ENCODE measurements at places on chromosomes 12 and 14.

- DNase-seq = no peak
Measured at GRCh38 chr14:52283099-52283498, 15.6 kb downstream of the PTGDR start.

- no peak for DNase-seq
Measured at GRCh38 chr12:17148706-17149105, 542.7 kb upstream of the LMO3 start.

DNA sequence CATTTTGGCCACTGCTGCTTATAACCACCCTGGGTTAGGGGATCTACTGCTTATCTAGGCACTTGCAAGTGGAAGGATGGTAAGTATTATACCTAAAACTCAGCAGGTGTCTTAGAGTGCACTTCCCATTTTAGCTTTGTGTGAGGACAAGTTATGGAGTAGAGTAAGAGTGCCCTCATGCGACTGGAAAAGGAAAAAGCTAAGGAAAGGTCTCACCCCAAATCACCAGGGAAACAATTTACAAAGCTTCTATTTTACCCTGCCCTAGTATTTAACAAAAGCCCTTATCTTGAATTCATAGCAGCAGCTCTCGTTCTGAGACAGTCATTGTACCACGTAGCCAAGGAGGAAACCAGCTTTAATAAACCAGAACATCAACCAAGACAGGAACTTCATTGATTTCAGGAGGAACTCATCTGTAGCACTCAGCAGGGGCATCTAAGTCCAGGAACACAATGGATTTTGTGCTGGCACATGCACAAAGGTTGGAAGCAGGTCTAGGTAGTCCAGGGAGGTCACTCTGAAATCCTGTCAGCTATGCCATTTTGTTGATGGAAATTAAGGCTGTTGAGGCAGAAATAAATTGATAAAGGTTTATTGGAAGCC lies 2.9 kb downstream of the RDH12 start:
- DNase-seq = peak; percentile 66

- no peak for DNase-seq
Measured at GRCh38 chr12:116616536-116617248, 57.5 kb downstream of the MAP1LC3B2 start.

GRCh38 chr14:100052819-100053218 lies 12.4 kb upstream of the EVL start:
- no peak for DNase-seq

DNA sequence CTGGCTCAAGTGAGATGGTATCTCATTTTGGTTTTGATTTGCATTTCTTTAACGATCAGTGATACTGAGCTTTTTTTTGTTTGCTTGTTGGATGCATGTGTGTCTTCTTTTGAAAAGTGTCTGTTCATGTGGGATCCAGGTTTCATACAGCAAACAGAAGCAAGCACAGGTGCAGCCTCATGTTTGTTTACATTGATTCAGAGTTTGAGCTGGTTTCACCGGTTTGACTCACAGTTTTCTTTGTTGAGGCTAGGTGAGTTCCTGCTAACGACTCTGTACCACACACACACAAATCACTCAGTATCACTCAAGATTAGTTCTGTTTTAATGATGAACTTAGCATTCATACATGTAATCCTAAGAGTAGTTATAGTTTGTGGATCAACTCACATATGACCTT lies 3.7 kb downstream of the OR10G2 start:
- DNase-seq = no peak

- DNase-seq = no peak
Measured at GRCh38 chr12:112979041-112979680, 842 bp downstream of the OAS2 start.

- no peak for DNase-seq
Measured at GRCh38 chr12:117889098-117889497, 79.7 kb downstream of the KSR2 start.

- DNase-seq = no peak
Measured at GRCh38 chr14:63193236-63193635, 11.0 kb upstream of the RHOJ start.

- no peak for DNase-seq
Measured at GRCh38 chr14:104371031-104371430, 208.5 kb upstream of the C14orf180 start.

GRCh38 chr14:58297412-58297761 lies 968 bp upstream of the ARID4A start:
- no peak for DNase-seq

DNA sequence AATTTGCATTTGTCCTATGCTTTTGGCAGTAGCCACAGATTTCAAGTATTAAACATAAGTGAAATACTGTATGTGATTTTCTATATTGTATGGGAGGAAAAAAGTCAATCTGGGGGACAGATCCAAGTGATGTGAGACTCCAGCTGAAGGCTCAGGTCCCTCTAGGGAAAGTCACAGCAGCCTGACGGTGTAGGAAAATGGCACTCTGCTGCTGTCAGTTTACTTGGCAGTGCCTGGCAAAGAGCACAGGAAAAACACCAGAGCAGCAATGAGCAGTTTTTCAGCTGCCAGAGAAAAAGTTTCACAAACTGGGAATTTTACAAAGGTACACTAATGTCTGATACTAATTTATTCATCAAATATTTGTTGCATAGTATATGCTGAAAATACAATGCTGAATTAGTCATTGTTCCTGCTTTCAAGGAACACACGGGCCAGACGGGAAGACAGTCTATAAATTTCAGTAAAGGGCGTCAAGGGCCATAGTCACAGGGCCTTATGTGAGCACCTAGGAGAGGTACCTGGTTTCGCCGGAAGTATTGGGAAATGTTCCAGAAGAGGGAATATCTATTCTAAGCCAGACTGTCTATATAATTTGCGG lies 66.2 kb upstream of the SLC38A2 start:
- DNase-seq = no peak

GRCh38 chr12:131862084-131862441 lies 32.4 kb upstream of the ULK1 start:
- DNase-seq = no peak

DNA sequence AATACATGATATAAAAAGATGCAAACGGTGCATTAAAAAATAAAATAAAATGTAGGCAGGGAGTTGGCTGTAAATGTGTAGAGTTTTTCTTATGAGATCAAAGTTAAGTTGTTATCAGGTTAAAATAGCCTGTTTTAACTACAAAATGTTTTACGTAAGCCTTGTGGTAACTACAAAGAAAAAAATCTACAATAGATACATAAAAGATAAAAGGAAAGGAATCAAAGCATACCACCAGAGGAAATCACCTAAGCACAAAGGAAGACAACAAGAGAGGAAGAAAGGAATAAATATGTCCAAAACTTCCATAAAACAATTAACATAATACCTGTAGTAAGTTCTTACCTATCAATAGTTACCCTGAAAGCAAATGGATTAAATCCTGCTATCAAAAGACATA lies 12.2 kb downstream of the NELL2 start:
- DNase-seq = no peak

- no peak for DNase-seq
Measured at GRCh38 chr12:75271576-75271975, 58.5 kb downstream of the CAPS2 start.

DNA sequence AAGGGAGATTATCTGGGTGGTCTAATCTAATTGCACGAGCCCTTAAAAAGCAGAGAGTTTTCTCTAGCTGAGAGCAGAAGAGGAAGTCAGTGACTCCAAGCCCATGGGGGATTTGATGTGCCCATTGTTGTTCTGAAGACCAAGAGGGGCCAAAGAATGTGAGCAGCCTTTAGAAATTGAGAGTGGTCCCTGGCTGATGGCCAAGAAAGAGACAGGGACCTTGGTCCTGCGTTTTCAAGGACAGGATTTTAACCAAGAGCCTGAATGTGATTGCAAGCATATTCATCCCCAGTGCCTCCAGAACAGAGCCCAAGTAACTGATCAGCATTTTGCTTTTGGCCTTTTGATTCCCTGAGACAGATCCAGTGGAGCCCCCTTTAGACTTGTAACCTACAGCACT lies 1353.9 kb downstream of the AACS start:
- DNase-seq = no peak

- DNase-seq = no peak
Measured at GRCh38 chr12:30774599-30774998, 19.8 kb upstream of the CAPRIN2 start.

GRCh38 chr12:74381958-74382357 lies 155.7 kb upstream of the ATXN7L3B start:
- no peak for DNase-seq

GRCh38 chr12:124764451-124764850 lies 99.2 kb downstream of the SCARB1 start:
- DNase-seq = peak; percentile 59

GRCh38 chr12:43636725-43637463 lies 84.9 kb upstream of the ADAMTS20 start:
- no peak for DNase-seq

DNA sequence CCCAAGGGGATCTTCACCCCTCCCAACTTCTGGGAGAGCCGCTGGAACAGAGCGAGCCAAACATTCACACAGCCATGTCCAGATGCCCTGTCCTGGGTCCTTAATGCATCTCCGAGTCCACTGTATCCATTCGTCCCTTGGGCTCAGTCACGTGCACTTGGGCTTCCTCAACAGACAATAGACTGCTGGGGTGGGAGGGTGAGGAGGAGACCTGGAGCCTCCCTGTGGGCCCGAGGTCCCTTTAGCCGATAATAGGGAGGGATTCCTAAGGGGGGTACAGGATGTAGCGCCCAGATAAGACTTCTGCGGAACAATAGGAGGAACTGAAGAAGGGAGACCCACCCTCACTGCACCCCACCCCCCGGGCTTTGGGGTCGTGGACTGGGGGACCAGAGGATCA lies 6.7 kb downstream of the ARHGEF25 start:
- DNase-seq = no peak

- no peak for DNase-seq
Measured at GRCh38 chr14:91163316-91163715, 49.4 kb downstream of the DGLUCY start.

GRCh38 chr12:50964432-50964831 lies 12.1 kb downstream of the HIGD1C start:
- DNase-seq = no peak

DNA sequence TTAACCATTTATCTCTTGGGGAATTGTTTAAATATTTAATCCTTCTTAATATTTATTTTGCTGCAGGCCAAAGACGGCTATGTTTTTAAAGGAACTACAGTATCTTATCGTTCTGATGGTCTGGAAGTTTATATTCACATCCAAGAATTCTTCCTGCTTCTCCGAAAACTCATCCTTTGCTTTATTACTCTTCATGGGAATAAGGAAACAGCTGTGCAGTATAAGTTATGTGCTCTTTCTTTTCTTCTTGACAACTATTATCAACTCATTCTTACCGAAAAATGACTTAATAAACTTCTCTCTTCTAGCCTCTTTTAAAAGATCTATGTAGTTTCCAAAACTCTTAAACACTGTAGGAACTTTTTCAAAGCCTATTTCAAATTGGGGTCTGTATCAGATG lies 335.6 kb upstream of the NOVA1 start:
- DNase-seq = no peak

DNA sequence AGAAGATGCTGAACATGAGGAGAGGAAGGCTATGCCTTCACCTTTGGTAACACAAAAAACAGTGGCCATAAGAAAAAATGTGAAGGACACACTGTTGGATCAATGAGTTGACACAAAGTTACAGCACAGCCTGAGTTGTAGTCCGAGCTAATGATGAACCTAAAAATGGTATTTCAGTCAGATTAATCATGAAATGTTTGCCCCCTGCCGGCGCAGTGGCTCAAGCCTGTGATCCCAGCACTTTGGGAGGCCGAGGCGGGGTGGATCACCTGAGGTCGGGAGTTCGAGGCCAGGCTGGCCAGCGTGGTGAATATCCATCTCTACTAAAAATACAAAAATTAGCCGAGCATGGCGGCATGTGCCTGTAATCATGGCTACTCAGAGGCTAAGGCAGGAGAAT lies 1.3 kb upstream of the CAPRIN2 start:
- DNase-seq = peak; percentile 15

DNA sequence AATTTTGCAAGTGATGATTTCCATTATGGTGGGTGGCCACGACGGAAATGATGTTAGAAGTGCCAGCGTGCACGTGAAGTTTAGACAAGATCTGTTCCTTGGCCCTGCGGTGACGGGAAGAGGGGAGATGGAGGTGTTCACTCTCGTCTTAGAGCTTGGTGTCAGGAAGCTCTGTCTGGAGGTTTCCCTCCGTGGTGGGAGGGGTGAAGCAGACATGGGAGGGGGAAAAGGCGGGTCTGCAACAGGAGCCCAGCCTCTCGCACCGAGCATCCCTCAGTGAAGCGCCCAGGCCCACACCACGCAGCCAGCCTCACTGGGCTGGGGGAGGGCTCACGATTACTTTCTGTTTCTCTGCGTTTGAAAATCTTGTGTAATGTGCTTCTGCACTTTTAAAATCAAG lies 26.3 kb downstream of the EML1 start:
- DNase-seq = no peak

DNA sequence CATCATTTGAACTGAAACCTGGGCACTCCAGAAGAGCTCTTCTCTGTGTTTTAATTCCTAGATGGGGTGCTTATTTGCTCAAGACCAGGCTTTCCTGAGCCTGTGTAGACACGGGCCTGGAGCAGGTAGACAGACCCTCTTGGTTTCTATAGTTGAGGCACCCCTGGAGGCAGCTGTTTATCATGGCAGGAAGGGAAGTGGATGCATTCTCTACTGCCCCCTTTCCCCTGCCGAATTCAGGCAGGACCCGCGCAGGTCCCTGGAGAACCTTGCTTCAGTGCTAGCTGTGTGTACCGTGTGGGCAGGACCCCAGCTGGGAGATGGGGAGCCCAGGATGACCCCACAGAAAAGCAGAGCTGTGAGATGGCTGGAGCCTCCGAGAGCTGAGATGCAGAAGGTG lies 6.0 kb downstream of the CACNA1C start:
- no peak for DNase-seq

DNA sequence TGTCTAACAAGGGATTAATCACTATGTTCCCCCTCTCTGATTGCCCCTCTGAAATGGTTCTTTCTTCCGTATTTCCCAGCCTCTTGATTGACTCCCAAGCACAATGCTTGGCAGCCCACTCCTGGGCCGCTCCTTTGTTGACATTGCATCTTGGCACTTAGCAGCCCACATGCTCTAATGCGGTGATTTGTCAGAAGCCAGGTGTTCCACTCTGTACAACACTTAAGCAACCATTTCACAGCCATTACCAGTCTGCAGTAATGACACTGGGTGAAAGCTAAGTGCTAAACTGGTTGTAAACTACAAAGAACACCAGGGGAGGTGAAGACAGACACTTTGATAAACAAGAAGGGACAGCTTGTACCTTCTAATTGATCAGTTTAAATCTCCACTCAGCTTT lies 353.5 kb downstream of the TMEM132D start:
- no peak for DNase-seq

GRCh38 chr14:103158688-103159087 lies 35.4 kb downstream of the TNFAIP2 start:
- DNase-seq = no peak

DNA sequence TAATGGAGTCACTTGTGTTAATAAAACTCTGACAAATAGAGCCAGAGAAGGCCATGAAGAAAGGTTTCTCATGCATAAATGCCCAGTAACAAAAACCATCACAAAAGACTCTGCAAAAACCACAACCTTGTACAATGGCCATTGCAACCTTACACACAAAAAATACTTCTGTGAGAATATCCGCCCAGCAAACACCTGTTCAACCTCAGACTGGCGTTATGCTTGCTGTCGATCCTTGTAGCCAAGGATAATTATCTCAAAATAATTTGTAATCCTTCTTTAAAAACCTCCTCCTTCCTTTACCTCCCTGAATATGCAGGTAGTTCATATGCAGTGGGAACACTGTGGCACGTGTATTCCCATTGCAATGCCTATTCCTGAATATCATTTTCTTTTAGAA lies 157.1 kb downstream of the SLC41A2 start:
- DNase-seq = no peak

GRCh38 chr12:132449565-132450417 lies 40.2 kb upstream of the FBRSL1 start:
- no peak for DNase-seq

- no peak for DNase-seq
Measured at GRCh38 chr12:24478254-24478653, 470.6 kb downstream of the BCAT1 start.

GRCh38 chr12:111186347-111186746 lies 182.5 kb downstream of the PHETA1 start:
- DNase-seq = no peak
